Activated CD4-positive, alpha-beta T cell treated with anti-CD3 and anti-CD28 coated beads, Interleukin-10, Interleukin-2, amounts not matched to agents 100 ng/mL and 50 ng/mL, durations not matched to agents 16 hours and 8 hours (primary cell): ENCODE measurements at places on chromosomes 1 and 21.

DNA sequence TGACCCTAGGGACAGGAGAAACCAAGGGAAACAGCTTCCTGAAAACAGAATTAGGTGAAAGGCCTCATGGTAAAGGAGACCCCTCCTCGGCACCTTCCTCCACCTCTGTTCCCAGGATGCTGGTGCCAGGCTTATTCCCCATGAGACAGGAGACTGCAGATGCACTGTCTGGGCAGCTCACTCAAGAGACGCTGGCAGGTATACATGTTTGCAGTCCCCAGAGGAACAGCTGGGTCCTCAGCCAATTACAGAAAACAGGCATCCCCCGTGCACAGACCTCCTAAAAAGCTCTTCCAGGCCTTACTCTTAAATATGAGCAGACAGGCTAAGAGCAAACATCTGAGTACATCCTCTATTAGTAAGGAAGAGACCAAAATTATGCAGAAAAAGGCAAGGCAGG is 6.5 kb downstream of the CCSAP start:
- DNase-seq = no peak

- no peak for DNase-seq
Observed at GRCh38 chr1:153985941-153986761, at the start of gene RAB13. Gene RAB13, minus strand, starts transcription at chr1:153986339. Its CDS starts 103 bp downstream, at chr1:153986236.

- DNase-seq = no peak
Observed at GRCh38 chr1:238396140-238396539, 505.4 kb upstream of the ZP4 start.

DNA sequence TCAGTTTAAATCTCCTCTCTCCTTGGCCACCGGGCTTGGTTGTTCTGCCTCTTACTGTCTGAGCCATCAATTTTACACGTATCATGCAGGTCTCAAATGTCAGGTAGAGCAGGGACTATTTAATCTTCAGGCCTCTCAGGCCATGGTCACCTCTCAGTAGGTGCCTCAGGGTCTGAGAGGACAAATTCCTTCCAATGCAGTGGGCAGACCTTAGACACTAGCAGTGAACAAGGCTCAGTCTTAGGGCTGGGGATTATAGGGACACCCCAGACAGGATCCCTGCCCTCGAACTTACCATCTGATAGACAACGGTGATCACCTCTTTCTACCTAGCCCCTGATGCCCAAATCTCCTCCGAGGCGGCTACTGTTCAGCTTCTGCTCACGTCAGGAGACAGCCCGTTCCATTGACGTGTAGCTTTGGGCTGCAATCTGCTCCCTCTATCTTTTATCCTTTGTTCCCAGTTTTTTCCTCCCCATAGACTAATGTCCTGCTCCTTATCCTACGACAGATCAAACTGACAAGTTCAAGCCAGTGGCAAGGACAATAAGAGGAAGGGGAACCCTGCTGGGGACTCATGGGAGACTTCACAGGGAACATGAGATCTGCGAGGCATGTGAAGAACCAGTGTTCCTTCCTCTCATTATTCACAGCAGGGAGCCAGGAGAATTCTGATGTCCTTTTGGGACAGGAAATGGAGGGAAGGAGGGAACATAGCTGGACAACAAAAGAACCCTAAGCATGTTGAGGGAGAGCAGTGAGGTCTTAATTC is 1.4 kb upstream of the MYOG start:
- DNase-seq = no peak

DNA sequence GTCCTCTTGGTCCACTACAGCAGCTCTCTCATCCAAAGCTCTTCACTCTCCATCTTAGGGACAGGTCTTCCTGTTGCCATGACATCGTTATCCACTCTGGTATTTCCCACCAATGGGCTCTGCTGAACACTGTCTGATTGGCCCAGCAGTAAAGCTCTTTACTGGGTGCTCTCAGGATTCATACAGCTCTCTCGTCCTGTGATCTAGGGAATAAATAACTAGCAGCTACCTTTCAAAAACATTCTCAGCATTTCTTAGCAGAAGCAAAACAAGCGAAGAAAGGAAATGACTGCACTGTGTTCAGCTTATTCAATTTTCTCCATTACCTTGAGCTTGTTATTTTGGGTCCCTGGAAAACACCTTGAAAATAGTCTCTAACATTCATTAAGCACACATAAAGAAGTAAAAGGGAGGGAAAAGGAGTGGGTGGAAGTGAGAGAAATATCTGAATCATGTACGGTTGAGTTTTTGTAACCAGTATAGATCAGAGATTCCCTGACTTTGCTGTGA is 163.4 kb upstream of the SGIP1 start:
- peak; percentile 50 for DNase-seq

DNA sequence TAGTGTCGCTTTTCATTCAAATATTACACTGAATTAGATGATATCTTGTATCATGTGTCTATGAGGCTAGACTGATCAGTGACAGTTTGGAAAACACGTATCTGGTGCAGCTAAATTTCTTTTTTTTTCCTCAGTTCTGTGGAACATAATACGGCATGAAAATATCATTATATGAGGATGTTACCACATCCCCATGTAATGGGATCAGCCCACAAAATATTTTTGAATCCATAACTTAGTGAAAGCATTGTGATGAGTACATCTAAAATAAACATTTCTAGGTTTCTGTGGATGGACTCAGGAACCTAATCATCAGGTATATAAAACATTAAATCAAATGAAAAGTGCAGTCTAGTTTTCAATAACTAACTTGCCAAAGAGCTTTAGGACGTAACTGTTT is 356.3 kb downstream of the USP25 start:
- DNase-seq = no peak

GRCh38 chr1:115782571-115783281 is 14.2 kb upstream of the CASQ2 start:
- no peak for DNase-seq

DNA sequence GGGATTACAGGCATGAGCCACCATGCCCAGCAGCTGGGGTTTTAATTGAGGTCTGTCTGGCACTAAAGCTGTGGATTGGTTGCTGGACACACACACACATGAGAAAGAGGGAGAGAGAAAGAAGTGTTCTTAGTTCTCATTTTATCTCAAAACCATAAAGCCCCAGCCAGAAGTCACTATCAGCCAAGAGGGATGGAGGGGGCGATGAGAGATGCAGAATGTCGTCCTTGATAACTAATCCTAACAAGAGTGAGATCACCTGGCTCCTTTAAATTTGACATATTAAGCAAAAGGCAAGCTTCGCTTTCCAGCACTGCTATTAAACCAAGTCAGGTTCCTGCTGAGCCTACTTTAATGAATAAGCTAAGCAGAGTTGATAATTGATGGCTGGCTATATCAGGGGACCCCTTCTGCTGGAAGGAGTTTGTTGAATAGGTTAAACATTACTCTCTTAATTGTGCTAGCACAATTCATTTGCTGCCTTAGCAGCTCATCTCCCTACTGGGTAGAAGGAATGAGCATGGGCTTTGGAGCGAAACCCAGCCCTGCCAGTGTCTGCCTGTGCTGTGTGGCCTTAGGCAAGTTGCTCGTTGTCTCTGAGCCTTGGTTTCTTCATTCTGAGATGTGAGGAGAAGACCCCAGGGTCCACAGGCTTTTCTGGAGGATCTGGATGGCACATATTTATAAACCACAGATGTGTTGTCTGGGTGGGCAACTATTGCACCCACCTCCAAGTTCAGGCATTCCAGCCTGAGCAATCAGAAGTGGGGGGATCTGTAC is 50.8 kb downstream of the ALPL start:
- no peak for DNase-seq

DNA sequence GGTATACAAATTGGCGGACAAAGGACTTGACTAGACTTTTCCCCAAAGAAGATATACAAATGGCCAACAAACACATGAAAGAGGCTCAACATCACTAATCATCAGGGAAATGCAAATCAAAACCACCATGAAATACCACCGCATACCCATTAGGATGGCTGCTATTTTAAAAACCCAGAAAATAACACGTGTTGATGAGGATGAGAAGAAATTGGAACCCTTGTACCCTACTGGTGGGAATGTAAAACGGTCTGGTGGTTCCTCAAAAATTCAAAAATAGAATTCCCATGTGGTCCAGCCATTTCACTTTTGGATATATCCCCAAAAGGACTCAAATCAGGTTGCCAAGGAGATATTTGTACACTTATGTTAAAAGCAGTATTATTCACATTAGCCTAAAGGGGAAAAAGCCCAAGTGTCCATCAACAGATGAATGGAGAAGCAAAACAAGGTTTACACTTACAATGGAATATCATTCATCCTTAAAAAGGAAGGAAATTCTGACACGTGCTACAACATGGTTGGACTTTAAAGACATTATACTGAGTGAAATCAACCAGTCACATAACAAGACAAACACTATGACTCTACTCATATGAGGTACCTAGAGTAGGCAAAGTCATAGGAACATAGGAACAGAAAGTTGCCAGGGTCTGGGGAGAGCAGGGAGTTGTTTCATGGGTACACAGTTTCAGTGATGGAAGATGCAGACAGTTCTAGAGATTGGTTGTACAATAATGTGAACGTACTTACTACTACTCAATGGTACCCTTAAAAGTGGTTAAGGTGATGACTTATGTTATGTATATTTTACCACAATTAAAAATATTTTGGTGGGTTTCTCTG is 17.0 kb downstream of the CD34 start:
- DNase-seq = no peak

DNA sequence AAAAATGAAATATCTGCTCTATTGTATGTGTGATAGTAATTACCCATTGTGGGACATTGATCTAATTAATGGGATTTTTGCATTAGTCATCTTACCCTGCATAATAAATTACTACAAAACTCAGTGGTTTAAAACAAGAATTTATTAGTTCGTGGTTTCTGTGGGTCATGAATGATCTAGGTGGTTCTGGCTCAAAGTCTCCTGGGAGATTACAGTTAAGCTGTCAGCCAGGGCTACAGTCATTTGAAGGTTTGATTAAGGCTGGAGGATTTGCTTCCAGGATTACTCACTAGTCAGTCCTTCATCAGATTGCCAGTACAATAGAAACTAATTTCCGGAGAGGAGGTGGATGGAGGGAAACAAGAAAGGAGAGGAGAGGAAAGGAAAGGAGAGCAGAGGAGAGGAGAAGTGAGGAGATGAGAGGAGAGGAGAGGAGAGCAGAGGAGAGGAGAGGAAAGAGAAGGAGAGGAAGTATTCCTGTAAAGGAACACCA is 60.4 kb upstream of the TNFSF4 start:
- DNase-seq = peak; percentile 0

GRCh38 chr1:147723691-147724323 is 36.6 kb downstream of the GJA5 start:
- DNase-seq = peak; percentile 9

DNA sequence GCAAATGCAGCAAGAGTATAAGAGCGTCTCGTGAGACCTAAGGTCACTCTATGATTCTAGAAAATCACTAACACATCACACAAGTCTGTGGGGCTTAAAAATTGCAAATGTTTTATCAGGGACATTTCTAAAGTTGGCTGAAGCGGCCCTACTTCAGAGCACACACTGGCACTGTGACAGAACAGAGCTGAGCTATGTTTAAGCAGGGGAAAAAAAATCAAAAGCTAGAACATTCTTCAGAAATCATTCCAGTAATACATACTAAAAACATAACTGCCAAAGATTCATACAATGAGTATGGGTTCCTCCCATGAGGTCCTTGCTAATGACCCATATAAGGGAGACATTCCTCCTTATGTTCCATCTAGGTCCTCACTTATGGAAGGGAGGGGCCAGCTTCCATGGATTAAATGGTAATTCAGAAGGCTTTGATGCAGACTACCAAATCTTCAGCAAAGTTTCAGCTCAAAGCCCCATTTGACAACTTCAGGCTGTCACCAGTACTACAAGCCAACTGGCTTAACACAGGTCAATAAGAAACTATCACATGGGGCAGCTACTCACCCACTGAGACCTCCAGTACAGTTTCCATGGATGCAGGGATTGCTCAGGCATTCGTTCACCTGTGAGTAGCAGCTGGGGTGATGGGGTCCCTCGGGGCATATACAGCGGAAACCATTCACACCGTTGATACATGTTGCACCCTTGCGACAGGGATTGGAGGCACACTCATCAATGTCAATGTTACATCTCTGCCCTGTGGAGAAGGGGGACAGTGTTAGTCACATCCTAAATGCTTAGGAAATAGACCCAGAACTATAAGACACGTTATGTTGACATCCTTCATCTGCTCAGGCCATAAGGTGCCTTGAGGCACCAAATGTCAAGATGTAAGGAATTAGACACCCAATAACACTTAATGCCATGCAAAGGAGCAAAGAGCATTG is 58.4 kb upstream of the ADAM30 start:
- peak; percentile 22 for DNase-seq

DNA sequence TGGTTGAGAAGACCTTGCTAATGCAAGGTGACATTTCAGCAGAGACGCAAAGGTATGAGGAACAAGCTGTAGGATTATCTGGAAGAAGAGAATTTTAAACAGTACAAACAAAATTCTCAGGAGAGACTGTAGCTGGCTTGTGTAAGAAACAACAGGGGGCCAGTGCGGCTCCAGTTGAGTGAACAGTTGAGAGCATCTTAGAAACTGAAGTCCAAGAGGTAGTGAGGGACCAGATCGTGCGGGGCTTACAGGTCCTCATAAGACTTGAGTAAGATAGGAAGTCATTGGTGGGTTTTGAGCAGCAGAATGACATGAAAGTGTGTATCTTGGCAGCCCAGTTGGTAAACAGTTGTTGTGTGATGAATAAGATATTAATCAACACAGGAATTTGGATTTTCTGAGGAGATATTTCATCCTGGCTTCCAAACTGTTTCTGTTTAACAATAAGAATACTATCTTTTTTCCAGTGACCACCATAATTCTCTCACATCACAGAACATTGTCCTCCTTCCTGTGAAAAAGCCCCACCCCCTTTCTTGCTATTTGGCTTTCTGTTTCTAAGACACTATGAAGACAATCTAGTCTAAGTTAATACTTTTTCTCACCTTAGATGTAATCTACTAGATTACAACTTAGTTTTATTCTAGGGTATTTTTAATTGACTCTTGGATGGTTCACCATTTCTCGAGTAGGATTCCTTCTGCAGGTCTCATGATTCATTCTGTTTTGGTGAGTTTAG is 62.4 kb downstream of the SASS6 start:
- no peak for DNase-seq

DNA sequence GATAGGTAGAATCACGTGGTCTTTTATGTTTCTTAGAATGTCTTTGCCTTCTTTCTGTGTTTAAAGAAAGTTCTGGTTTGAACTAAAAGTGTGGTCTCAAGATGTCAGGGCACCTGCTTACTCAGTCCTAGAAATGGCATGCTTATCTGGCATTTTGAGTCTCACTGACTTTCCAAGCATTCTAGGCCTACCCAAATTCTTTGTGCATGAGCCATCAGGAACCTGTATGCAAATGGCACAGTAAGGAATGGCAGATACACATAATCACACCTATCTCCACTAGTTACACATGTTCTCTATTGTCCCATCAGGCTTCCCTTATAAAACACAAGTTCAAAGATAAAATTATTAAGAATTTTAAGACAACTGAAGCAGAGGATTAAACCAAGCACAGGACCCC is 29.5 kb upstream of the CLCA4 start:
- no peak for DNase-seq

GRCh38 chr1:244970236-244970743 is 105.9 kb upstream of the HNRNPU start:
- peak; percentile 78 for DNase-seq

GRCh38 chr21:15264084-15264665 is 199.4 kb upstream of the NRIP1 start:
- DNase-seq = no peak
